Fibroblast of pulmonary artery (primary cell): ENCODE measurements at places on chromosomes 3 and 15.
A peak's percentile ranks its signal among the peaks of the same experiment; 100 is the strongest.

DNA sequence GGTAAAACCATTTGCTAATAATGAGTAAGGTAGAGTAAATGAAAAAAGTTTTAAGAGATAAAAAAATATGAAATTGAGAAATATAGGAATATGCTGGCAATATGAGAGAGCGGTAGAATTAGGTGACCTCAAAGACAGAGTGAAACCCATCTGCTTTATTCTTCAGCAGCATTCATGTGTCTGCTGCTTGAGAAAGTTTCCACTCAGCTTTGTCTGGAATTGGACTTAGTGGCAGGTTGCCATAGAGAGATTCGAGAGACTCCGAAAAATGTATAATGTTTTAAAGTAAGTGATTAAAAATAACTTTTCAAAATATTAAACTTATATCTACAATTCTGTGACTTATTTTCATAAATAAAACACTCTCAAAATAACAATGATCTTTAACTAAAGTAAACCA, 5.0 kb downstream of the SUCNR1 start:
- no peak for DNase-seq

- DNase-seq, result no peak
Measured at GRCh38 chr15:63712828-63713520, 115.8 kb downstream of the FBXL22 start.

DNA sequence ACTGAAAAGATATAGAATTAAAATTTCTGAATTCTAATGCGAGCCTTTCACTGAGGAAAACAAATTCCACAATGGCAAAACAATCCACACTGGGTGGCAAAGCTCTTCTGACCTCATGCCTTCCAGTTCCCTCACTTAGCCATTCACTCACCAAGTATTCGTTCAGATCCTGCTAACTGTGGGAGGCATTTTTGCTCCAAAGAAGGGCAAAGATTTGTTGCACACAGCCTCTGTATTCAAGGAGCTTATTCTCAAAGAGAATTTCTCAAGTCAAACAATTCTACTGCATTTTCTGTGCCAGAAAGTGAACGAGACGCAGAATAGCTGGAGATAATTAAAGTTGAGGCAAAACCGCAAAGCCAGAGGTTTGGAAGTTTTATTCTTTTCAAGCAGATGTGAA, 77.3 kb downstream of the CPNE4 start:
- peak; percentile 7 for DNase-seq

DNA sequence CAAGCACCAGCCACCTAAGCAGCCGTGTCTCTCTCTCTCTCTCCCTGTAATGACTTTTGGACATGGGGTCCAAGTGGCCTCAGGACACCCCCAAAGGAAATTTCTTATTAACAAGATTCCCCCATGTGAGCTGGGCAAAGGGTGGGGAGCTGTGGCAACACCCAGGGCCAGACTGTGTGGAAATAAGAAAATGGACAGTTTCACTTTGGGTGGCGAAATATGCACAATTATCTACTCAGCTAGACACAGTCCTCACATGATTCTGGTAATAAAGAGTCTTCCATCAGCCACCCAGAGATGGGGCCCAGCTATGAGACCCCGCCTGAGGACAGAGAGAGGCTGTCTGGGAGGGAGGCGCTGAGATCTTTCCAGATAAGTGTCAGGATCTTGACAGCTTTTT, 96.8 kb upstream of the TPM1 start:
- DNase-seq, result no peak

DNA sequence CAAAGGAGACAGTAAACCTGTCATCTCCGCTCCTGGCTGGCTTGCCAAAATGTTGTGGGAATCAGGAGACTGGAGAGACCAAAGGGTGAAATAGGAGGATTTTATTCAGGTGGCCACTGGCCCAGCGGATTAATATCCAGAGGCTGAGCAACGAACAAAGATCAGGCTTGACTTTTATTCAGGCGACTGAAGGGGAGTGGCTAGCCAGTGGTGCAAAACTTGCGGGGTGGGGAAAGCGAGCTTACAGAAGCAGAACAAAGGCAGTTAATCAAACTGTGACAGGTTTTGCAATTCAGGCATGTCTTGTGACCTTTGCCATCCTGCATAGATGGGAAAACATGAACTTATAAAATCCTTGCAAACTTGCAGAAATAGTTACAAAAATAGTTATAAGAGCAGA, 19.8 kb upstream of the ACAD9 start:
- no peak for DNase-seq

- DNase-seq, result no peak
Measured at GRCh38 chr3:86230762-86231161, 760.2 kb downstream of the VGLL3 start.

DNA sequence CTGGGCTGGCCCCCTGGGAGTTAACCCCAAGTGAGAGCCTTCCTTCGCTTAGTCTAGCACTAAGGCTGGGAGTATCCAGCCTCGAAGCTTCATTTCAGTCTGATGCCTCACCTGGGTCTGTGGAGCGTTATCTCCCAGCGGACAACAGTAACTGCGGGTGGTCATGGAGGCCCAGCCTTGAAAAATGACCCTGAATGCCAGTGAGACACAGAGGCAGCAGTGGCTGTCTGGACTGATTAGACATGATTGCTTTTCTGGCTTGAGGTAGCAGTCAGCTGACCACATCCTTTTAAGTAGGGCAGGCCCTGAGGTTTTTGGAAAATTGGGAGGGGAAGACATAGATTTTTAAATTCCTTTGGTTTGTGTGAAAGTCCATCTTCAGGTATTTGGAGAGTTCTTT, 28.2 kb upstream of the TRIM59 start:
- DNase-seq, result no peak

GRCh38 chr3:25463836-25464418, 35.9 kb downstream of the RARB start:
- no peak for DNase-seq

DNA sequence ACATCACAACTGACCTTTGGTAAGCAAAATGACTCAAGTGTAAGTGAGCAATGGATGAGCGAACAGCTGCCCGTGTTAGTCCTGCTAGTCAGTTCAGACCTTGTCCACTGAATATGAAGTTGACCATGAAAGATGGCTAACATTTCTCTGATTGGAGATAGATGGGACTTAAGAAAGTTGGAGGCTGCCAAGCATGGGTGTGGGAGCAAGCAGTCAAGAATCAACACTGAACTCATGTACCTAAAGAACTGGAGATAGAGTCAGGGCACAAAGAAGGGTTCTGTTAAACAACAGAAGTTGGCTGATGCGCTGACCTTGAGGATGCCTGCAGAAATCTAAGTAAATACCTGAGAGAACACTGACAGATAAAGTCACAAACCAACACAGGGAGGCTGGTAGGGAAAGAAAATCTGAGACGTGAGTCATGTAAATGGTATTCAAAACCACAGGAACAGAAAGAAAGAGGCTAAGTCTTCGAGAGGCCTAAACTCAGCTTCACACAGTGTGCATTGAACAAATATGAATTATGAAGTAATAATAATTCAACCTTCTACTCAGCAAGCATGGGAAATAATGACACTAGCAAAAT, 30.7 kb upstream of the ANPEP start:
- peak; percentile 92 for DNase-seq

GRCh38 chr3:94225148-94225865, 162.4 kb downstream of the NSUN3 start:
- DNase-seq, result peak; percentile 11

- DNase-seq, result no peak
Measured at GRCh38 chr3:120348065-120348990, 826 bp downstream of the LRRC58 start.

GRCh38 chr15:99344639-99345038, 93.4 kb downstream of the LRRC28 start:
- DNase-seq, result no peak

- no peak for DNase-seq
Measured at GRCh38 chr3:8843347-8843746, 73.9 kb upstream of the OXTR start.

- DNase-seq, result no peak
Measured at GRCh38 chr3:50112462-50112861, 23.7 kb downstream of the RBM5 start.
